ENCODE measurements at places on chromosomes 2 and 18.

DNA sequence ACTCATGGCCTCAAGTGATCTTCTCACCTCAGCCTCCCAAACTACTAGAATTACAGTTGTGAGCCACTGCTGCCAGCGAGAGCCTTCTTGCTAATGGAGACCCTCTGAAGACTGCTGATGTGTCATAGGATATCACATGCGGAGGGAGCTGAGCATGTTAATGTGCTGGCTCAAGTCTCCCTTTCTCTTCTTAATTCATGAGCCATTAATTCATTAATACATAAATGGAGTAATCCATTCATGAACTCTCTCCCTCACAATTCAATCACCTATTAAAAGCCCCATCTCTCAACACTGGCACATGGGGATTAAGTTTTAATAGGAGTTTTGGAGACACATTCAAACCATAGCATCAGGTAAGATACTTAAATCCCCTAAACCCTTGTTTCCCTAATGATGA lies 54.8 kb downstream of the SYT4 start:
- H3K4me1 ChIP-seq = no peaks in the 10 kb centered on the region
- no peaks in the 10 kb centered on the region for H3K27me3 ChIP-seq
- H3K36me3 ChIP-seq = no peaks in the 10 kb centered on the region
- no peak overlapping the region for H3K4me3 ChIP-seq

- H3K27ac ChIP-seq = no peak overlapping the region
- H3K27me3 ChIP-seq = peaks cover 10% of the 10 kb centered on the region
- DNase-seq = no peak
- no peaks in the 10 kb centered on the region for H3K36me3 ChIP-seq
These were observed 119.7 kb upstream of the RMP24 start for GRCh38 chr18:35852786-35853185.

- no peaks in the 10 kb centered on the region for H3K27me3 ChIP-seq
- no peak overlapping the region for H3K4me3 ChIP-seq
- H3K4me1 ChIP-seq = peaks cover 5% of the 10 kb centered on the region
- H3K36me3 ChIP-seq = peaks cover 47% of the 10 kb centered on the region
- DNase-seq = no peak
These were observed 46.1 kb downstream of the HDAC4 start for GRCh38 chr2:239354791-239355136.

DNA sequence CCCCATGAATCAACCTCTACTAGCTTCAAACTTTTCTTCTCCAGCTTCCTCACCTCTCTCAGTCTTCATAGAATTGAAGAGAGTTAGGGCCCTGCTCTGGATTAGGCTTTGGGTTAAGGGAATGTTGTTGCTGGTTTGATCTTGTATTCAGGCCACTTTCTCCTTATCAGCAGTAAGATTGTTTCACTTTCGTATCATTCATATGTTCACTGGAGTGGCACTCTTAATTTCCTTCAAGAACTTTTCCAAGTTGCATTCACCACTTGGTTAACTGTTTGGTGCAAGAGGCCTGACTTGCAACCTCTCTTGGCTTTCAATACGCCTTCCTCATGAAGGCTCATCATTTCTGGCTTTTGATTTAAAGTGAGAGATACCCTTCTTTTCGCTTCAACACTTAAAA lies 22.8 kb downstream of the OXER1 start:
- H3K27ac ChIP-seq = no peak overlapping the region
- peaks cover 5% of the 10 kb centered on the region for H3K4me1 ChIP-seq
- H3K36me3 ChIP-seq = peaks cover 56% of the 10 kb centered on the region
- no peaks in the 10 kb centered on the region for H3K27me3 ChIP-seq
- no peak for DNase-seq

GRCh38 chr2:162607915-162608314 lies 230.7 kb downstream of the KCNH7 start:
- H3K27me3 ChIP-seq = no peaks in the 10 kb centered on the region
- no peaks in the 10 kb centered on the region for H3K36me3 ChIP-seq
- DNase-seq = no peak
- H3K4me1 ChIP-seq = no peaks in the 10 kb centered on the region

DNA sequence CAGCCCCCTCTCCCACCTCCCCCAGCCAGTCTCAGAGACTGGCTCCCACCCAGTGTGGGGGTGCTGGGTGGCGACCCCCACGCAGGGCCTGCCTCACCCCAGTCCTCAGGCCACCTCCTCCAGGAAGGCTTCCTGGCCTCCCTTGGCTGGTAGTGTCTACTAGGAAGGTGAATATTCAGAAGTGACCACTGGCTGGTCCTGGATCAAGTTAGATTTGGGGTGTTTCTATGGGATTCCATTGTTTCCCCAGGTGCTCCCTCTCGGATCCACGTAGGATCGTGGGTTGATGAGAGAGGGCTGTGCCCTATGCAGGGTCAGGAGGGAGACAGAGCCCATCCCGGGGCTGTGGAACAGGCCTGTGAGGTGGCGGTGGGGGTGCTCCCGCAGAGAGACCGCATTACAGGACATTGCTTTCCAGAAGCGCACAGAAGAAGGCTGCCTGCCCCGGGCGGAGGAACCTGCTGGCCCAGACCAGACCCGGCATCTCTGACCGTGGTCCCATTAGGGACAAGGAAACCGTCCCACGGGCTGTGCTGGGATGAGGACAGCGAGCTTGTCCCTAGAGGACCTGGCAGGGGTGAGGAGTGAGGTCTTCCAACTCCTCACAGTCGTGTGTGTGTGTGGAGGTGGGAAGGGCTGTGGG lies 3.3 kb downstream of the PDCD1 start:
- no peak for DNase-seq
- H3K27me3 ChIP-seq = no peaks in the 10 kb centered on the region
- no peaks in the 10 kb centered on the region for H3K36me3 ChIP-seq
- H3K4me3 ChIP-seq = no peak overlapping the region

DNA sequence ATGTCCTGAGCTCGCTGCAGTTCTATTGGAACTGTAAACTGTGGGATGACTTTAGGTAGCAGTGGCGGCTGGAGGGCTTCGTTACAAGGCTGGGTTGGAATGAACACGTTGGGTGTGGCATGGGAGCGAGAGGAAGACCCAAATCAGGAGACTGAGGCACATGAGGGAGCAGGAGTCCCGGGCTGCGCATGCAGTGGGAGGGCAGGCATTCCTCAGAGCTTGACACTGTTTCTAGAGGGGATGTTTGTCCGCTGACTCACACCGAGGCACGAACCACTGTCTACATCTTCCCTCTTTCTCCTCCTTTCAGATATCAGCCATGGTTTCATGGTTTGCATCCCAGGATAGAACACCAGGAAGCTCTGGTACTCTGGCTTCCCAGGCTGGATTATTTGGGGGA lies 40.6 kb upstream of the LAMA1 start:
- no peaks in the 10 kb centered on the region for H3K27me3 ChIP-seq
- no peaks in the 10 kb centered on the region for H3K4me1 ChIP-seq
- DNase-seq = no peak

DNA sequence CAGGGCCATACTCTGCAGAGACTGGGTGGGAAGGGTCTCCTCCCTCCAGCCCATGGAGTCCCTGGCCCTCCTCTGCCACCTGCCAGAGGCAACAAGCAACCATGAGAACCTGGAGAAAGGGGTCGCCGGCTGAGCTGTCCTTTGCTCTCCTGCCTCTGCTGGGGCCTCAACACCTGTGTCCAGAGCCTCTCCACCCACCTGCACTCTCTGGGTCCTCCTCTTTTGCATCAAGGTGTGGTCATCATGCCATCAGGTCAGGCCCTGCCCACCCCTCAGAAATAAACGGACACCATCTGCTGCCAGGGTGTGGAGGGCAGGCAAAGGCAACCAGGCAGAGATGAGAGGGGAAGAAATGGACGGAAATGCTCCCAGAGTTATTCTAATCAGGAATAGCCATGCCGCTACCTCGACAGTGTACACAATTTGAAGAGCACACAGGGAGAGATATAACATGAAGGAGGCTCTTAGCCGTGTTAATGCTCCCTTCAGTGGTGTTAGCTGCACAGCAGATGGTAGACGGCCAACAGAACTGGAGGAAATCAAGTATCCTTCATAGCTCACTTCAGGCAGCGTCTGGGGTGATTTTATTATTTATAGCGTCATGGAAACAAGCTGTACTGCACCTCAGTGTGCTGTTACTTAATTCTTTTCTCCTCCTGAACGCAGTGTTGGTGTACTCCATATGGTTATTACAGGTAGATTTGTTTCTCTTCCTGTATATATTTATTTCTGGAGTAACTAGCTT lies 247.9 kb downstream of the TSN start:
- no peaks in the 10 kb centered on the region for H3K36me3 ChIP-seq
- H3K27ac ChIP-seq = no peak overlapping the region
- DNase-seq = no peak
- no peaks in the 10 kb centered on the region for H3K4me1 ChIP-seq
- peaks cover 2% of the 10 kb centered on the region for H3K27me3 ChIP-seq

GRCh38 chr18:2316751-2317696 lies 254.3 kb downstream of the METTL4 start:
- H3K36me3 ChIP-seq = no peaks in the 10 kb centered on the region

DNA sequence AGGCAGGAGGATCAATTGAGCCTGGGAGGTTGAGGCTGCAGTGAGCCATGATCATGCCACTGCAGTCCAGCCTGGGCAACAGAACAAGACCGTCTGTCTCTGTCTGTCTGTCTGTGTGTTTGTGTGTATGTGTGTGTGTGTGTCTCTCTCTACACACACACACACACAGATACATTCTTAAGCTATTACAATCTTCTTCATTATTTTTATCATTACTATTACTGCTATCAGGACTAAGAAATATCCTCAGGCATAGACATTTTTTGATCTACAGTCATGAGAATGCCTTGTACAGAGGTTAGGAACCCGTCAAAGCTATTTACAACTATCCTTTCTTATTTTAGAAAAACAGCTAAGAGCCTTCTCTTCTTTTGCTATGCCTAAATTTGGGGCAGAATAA lies 207.4 kb downstream of the NEDD4L start:
- H3K27ac ChIP-seq = no peak overlapping the region
- peaks cover 4% of the 10 kb centered on the region for H3K27me3 ChIP-seq
- DNase-seq = no peak
- no peak overlapping the region for H3K4me3 ChIP-seq
- no peaks in the 10 kb centered on the region for H3K4me1 ChIP-seq

GRCh38 chr18:23971097-23971440 lies 43.5 kb upstream of the TTC39C start:
- peak overlapping the region; percentile 84 for H3K27ac ChIP-seq
- H3K4me3 ChIP-seq = no peak overlapping the region
- no peak for DNase-seq
- peaks cover 38% of the 10 kb centered on the region for H3K4me1 ChIP-seq

- no peaks in the 10 kb centered on the region for H3K4me1 ChIP-seq
- no peak overlapping the region for H3K27ac ChIP-seq
- H3K4me3 ChIP-seq = no peak overlapping the region
- no peaks in the 10 kb centered on the region for H3K36me3 ChIP-seq
- no peaks in the 10 kb centered on the region for H3K27me3 ChIP-seq
These were observed 123.5 kb downstream of the MBD2 start for GRCh38 chr18:54100920-54101470.

GRCh38 chr18:45379903-45380302 lies 235.4 kb upstream of the SLC14A2 start:
- peaks cover 3% of the 10 kb centered on the region for H3K4me1 ChIP-seq
- H3K27ac ChIP-seq = no peak overlapping the region
- peaks cover 22% of the 10 kb centered on the region for H3K27me3 ChIP-seq
- no peak overlapping the region for H3K4me3 ChIP-seq

GRCh38 chr18:2589345-2590068 lies 18.1 kb downstream of the NDC80 start:
- peak overlapping the region; percentile 83 for H3K4me3 ChIP-seq
- no peaks in the 10 kb centered on the region for H3K27me3 ChIP-seq
- H3K27ac ChIP-seq = peak overlapping the region; percentile 98

DNA sequence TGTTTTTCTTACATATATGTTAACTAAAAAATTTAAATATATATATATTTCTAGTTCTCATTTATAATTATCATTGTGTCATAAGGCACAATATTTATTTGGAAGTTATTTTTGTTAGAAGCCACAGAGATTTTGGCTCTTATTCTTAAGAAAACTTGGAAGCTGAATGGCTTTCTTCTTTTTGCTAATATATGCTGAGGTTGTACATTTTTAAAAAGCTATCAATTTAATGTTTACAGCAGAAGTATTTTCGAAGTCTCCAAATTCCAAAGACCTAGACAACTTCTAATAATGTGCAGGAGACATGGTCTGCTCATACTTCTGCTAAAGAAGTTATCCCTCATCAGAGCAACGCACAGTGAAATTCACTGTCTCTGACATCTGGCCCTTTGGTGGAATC lies 3.7 kb upstream of the PIEZO2 start:
- peaks cover 26% of the 10 kb centered on the region for H3K27me3 ChIP-seq
- no peaks in the 10 kb centered on the region for H3K36me3 ChIP-seq
- H3K27ac ChIP-seq = no peak overlapping the region
- DNase-seq = no peak
- H3K4me1 ChIP-seq = peaks cover under 1% of the 10 kb centered on the region

GRCh38 chr2:73588177-73588576 lies 54.0 kb downstream of the NAT8 start:
- peaks cover 10% of the 10 kb centered on the region for H3K36me3 ChIP-seq
- no peak overlapping the region for H3K4me3 ChIP-seq
- no peaks in the 10 kb centered on the region for H3K27me3 ChIP-seq

- no peak for DNase-seq
- no peak overlapping the region for H3K4me3 ChIP-seq
- no peaks in the 10 kb centered on the region for H3K27me3 ChIP-seq
- H3K4me1 ChIP-seq = no peaks in the 10 kb centered on the region
These were observed 119.0 kb downstream of the GCA start for GRCh38 chr2:162462911-162463310.

GRCh38 chr2:101396316-101396717 lies 9.0 kb upstream of the CREG2 start:
- no peaks in the 10 kb centered on the region for H3K4me1 ChIP-seq
- no peaks in the 10 kb centered on the region for H3K36me3 ChIP-seq
- no peak overlapping the region for H3K27ac ChIP-seq
- H3K27me3 ChIP-seq = peaks cover 41% of the 10 kb centered on the region
- H3K4me3 ChIP-seq = no peak overlapping the region

DNA sequence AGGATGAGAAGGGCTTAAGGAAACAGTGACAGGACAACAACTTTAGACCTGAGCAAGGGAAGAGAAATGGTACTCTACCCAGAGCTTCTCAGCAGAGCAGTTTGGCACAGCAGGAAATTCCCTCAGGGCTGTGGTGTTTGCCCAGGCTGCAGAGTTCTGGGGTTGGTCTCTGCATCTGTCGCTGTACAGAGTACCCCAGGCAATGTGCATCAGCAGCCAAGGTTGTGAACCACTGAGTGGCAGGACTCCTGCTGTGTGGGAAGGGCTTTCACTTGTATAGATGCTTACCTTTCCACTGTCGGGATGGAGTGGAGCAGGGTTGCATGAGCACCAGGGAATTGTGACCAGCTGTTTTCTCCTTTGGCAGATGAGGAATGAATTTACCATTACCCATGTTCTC lies 21.2 kb downstream of the STAMBP start:
- H3K27ac ChIP-seq = no peak overlapping the region
- H3K4me3 ChIP-seq = no peak overlapping the region
- peaks cover 4% of the 10 kb centered on the region for H3K4me1 ChIP-seq
- H3K36me3 ChIP-seq = peaks cover 29% of the 10 kb centered on the region
- DNase-seq = no peak

Data from activated naive CD8-positive, alpha-beta T cell treated with anti-CD3 and anti-CD28 coated beads, Interleukin-2, amount 10 ng/mL, durations not matched to agents 7 days and 5 days (primary cell).